ENCODE measurements at places on chromosomes 5 and 9. TPM values are rescaled to one million over a fixed set of nuclear protein-coding genes. Genes with fewer than 3 reads are reported as not detected.

DNA sequence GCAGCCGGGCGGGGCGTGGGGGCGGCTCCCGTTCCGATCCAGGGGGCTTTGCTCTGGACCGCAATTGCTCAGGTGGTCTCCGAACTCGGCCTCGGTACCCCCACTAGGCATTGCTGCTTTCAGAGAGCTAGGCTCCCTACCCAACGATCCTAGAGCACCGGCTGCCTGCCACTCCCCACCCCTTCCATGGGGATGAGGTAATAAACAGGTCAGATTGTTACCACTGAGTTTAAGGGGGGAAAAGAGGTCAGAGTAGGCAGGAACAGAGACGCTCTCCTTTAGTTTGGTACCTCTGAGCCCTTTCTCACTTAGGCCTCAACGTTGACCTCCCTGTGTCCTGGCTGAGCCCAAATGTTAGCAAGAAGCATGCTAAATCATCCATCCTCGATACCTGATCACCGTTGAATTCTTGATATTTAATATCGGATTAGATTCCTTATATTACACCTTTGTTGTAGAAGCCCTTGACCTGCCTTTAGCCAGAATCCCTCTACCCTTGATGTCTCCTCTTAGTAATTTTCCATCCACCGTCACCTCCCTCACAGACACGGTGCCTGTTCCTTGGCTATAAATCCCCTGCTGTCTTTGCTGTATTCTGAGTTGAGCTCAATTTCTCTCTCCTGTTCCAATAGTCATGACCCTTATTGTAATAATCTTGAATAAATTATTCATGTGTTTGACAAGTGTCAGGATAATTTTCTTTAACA is 588 bp upstream of the PLPP1 start:
- DNase-seq, result no peak

AHRR gene
- total RNA-seq, result 4.5 TPM

KIF4B gene
- total RNA-seq, result not detected

PPP3R2 gene
- not detected for total RNA-seq

GRCh38 chr5:179747811-179748210 is 15.2 kb downstream of the MAML1 start:
- DNase-seq, result no peak

GRCh38 chr9:115671963-115672305 is 481.7 kb upstream of the PAPPA start:
- DNase-seq, result no peak

OR1J2 gene
- not detected for total RNA-seq

- no peak for DNase-seq
Measured at GRCh38 chr5:16546732-16547131, 70.1 kb downstream of the RETREG1 start.

- DNase-seq, result no peak
Measured at GRCh38 chr9:74887981-74888370, 255 bp upstream of the TRPM6 start.

GRCh38 chr5:132001647-132002561 is 9.6 kb downstream of the ACSL6 start:
- no peak for DNase-seq

DNA sequence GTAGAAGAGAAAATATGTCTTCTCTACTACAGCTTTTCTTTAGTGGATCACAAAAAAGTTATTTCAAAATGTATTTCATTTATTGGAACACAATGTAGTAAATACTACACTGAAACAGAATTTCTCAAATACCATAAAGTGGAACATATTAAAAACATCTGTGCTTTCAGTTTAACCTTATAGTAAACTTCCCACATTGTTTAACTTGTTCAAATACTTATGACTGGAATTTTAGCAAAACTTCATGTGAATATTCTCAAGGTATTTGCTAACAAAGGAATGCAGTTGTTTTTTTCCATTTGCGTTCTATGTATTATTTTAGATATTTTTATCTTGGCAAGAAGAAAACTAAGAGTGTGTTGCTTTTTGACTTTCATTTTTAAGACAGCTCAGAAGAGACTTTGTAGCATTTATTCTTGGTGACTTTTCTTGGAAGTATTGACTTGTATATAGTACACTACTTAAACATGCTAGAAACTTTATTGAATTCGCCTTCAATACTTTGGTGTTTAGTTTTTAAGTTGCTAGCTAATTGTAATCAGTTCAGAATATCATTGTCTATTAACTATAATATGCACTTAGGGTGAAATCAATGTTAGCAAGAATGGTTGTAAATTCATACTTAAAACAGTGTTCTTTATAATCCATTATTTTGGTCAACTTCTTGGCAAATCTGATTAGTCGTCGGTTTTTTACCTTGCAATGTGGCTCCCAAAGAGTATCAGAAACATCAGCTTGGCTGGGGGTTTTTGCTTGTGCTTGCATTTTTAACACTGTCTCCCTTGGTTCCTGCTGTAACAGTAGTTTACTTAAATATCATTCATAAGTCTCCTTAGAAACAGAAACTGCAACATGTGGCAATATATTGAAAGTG is 5.0 kb upstream of the RHOBTB3 start:
- no peak for DNase-seq

DNA sequence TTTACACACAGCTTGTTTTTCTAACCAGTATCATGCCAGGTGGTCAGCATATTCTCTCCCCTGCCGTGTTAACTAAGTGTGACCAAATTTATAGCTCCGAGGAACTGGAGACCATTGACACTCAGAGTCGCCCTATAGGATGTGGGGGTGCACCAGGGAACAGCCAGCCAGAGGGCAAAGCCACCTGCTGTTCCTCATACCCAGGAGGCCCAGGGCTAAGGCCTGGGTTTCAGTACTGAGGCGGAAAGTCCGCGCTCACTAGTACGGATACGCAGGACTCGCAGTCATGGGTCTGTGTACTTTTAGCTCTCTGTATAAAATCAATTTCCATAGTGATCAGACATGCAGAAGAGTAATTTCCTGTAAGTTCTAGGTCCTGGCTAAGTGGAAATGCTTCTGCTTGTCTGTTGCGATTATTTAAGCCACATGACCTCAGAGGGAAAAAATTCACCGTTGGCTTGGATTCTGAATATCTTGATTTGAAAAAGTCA is 247.0 kb downstream of the AOPEP start:
- DNase-seq, result no peak

DNA sequence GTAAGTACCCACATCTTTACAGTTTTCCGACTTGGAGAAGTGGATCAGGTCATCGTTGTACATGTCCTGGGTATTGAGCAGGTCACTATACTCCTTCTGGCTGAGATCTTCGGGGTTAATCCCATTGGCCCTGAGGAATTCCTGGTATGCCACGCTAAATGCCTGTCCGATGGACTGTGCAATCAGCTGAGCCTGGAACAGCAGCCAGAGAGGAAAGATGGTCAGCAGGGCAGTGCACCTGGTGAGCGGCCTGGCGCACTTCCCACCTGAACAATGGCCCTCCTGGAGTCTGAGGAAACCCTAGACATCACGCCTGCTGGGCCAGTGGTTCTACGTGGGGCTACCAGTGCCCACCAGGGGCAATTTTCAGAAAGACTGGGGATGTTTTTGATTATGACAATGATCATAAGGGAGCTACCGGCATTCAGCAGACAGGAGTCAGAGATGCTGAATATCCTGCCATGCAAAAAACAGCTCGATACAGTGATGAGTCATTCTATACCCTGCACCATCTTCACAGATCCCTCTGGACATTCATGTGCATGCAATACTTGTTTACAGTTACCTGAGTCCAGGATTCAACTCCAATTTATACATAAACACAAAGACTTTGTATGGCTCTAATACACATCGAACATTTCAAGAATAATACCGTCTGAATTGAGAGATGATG is 127.2 kb downstream of the ENTREP1 start:
- no peak for DNase-seq

DNA sequence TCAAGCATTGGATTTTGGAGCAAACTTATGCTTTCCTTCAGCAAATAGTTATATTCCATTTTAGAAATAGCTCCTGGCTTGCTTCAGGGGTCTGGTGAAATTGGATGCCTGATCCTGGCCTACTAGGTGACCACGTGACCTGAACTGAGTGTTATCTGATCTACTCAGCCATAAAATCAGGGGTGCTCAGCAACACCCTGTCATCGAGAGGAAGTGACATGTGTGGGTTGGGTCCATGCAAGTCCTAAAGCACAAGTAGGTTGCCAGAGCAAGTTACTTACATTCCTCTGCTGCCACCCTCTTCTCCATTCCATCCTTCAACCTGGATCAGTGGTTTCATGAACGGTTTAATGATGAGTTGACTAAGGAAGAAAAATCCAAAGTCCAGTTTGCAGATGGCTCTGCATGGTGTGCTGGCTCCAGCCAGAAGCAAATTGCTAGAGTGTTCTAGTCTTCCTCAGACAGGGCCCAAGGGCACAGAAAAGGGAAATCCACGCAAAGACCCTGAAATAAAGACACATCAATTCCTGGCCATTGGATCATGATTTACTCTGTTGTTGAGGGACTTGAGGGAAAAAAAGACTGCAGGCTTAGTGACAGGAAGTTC is 2.8 kb upstream of the FAM193B start:
- DNase-seq, result no peak

DNA sequence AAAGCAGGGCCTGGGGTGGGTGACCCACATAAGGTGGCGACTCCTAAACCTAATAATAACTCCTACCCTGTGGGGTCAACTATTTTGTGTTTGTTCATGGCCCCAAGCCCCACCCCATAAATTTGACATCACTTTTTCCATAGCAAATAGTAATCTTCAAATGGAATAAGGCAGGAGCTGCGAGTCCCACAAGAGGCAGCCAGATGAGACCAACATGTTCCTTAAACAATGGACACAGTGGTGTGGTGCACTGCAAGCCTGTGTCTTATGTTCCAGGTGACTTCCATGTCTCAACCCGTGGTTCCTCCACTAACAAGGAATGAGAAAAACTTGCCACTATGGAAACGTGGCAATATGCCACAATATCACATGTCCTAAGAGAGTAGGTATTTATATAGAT is 20.6 kb downstream of the TMEM174 start:
- no peak for DNase-seq

GRCh38 chr9:15867334-15867733 is 314.5 kb downstream of the CCDC171 start:
- no peak for DNase-seq

GRCh38 chr5:34669931-34670516 is 13.9 kb downstream of the RAI14 start:
- no peak for DNase-seq

GRCh38 chr9:7910426-7911020 is 110.9 kb upstream of the DMAC1 start:
- no peak for DNase-seq

GRCh38 chr5:150428106-150428876 is 15.6 kb upstream of the CD74 start:
- DNase-seq, result no peak

- no peak for DNase-seq
Measured at GRCh38 chr9:84331119-84331809, 9.3 kb downstream of the SLC28A3 start.

DNA sequence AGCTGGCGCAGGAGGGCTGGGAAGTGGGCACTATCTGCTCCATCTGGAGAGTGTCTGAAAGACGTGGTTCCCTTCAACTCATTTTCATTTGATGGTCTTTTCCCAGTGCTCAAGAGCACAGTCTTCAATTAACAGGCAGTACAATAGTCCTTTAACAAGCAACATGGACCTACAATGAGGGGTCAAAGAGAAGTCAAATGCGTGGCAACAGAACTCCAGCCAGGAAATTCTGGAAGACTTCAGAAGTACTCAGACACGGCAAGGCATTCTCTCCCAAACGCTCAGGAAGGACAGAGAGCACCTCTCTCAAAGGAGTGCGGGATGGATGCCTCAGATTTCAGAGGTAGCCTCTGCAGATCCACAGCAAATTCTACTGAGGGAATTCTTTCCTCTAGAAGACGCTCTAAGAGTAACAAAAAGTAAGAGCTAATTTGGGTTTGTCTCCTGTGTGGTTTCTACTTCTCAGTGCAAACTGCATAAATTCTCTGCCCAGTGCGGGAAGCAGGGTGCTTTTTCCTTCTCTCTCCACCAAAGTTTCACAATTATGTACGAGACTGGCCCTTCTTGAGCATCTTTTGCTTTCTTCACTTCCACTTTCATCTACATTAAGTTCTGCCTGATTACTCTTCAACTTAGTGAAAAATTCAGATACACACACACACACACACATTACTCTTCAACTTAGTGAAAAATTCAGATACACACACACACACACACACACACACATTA is 56.4 kb downstream of the LHFPL2 start:
- no peak for DNase-seq

DNA sequence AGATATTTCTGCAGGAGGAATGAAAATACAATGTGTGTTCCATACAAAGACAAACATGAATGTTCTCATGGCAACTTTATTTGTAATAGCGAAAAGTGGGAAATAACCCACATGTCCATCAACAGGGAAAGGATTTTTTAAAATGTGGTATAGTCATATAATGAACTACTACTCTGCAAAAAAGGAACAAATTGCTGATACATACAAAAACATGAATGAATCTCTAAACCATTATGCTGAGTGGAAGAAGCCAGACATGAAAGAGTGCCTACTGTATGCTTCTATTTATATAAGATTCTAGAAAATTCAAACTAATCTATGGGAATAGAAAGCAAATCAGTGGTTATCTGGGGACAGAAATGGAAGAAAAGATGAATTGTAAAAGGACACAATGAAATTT is 52.5 kb downstream of the CDKL3 start:
- no peak for DNase-seq

GRCh38 chr5:152051499-152052454 is 127.1 kb upstream of the GLRA1 start:
- no peak for DNase-seq

GRCh38 chr5:560792-561166 is 36.5 kb upstream of the SLC9A3 start:
- DNase-seq, result peak; percentile 83

DNA sequence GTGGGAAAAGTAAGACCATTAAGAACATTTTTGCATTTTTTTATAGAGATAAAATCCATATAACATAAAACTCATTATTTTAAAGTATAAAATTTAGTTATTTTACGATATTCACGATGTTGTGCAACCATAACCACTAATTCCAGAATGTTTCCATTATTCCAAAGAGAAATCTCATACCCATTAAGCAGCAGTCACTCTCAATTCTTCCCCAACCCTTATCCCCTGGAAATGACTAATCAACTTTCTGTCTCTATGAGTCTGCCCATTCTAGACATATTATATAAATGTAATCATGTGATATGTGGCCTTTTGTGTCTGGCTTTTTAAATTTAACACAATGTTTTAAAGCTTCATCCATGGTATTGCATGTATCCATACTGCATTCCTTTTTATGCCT is 115.6 kb upstream of the ADAMTSL1 start:
- no peak for DNase-seq

FAM78A gene
- 6.3 TPM for total RNA-seq

- no peak for DNase-seq
Measured at GRCh38 chr5:87307796-87308423, 40.2 kb downstream of the RASA1 start.

- no peak for DNase-seq
Measured at GRCh38 chr9:35839926-35840325, 10.9 kb downstream of the TMEM8B start.

All from mesenteric fat pad (tissue), 1 donor.